ENCODE measurements at places on chromosomes 1 and 21.

DNA sequence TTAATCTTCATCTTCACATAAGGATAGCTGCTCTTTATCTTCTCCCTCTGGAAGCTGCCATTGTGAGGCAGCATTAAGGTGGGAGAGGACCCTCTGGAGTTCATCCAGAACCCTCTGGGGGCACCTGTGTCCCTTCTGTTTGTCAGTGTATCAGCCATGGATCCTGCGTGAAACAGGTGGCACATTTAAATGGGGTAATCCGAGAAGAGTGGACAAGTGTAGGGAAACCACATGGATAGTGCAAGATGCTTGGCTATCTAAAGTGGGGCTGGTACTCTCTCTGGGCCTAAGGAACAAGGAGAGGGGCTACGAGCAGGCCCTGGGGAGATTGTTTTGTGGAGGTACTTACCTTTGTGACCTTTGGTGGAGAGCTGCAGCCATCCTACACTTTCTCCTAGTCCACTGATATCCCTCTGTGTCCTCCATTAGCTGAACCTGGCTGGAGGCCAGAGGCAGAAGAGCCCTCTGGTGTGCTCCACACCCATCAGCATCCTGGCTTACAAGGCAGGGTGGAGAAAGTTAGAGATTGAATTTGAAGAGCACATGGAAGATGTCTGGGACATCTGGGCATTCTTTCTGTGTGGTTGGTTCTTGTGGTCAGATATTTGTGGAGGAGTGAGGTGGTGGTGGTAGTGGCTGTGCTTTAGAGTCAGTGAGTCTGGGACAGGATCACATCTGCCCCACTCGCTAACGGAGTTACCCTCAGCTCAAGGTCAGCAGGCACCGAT, 117.7 kb downstream of the FGGY start:
- DNase-seq, result no peak

GRCh38 chr1:19397217-19397945, 85.3 kb downstream of the SLC66A1 start:
- no peak for DNase-seq

GRCh38 chr1:61109158-61109557, 26.8 kb downstream of the NFIA start:
- no peak for DNase-seq

DNA sequence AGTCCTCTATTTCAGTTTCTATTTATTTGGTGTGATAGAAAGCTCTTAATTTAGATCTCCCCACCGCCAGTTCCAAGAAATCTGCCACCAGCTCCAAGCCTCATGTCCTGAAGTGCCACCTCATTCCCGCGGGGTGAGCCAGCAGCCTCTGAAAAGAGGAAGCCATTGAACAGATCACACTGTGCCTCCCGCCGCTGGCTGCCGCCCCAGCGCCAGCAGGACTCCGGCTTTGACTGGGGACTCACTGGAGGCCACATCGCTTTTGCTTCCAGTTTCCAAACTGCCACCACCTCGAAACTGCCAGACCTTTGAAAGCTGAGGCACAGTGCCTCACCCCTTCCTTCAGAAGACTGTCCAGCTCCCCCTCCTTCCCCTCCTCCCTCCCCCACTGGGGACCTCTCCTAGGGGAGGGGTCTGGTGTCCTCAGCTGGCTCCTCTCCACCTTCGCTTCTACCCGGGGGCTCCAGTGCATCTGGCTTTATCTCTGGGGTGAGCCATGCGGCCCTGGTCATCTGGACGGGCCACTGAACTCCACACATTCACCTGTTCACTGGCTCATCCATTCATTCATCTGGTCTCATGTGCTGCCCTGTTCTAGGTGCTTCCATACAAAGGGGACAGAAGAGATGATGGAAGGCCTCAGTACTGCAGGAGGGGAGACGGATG, 58.9 kb downstream of the VPS26C start:
- DNase-seq, result no peak

GRCh38 chr21:20425856-20426255, 572.4 kb upstream of the NCAM2 start:
- DNase-seq, result no peak

GRCh38 chr1:111739925-111740765, 950 bp upstream of the INKA2 start:
- DNase-seq, result no peak

DNA sequence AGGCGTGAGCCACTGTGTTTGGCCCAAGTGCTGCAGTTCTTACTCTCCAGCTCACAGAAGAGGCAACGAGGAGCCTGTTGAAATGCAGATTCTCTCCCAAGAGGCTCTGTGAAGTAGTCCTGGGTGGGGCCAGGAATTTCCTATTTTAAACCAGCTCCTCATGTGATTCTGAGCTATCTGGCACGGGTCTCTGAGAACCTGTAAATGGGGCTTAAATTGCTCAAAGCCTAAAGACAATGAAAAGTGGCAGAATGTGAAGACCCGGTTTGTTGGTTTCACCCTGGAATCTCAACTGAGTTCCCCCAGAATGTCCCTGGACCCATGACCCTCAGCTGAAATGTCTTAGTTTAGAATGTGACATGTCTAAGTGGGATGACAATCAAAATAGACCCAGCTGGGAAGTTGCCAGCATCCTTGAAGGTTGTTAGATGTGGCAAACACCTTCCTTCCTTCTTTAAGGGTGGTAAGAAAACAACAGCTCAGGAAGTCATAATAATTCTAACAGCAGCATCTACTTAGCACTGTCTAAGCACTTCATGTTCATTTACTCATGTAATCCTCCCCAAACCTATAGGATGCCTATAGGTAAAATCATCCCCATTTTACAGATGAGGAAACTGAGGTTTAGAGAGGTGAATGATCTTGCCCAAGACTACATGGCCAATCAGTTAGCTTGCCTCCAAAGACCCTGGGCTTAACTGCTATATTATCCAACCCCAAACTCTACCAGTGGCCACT, 20.9 kb upstream of the ATP5PO start:
- no peak for DNase-seq

- no peak for DNase-seq
These were observed 477.1 kb upstream of the NR5A2 start for GRCh38 chr1:199550199-199551065.

GRCh38 chr21:38753114-38753513, 52.6 kb upstream of the ETS2 start:
- no peak for DNase-seq

- DNase-seq, result no peak
These were observed 180.7 kb downstream of the TRABD2B start for GRCh38 chr1:47816325-47817071.

DNA sequence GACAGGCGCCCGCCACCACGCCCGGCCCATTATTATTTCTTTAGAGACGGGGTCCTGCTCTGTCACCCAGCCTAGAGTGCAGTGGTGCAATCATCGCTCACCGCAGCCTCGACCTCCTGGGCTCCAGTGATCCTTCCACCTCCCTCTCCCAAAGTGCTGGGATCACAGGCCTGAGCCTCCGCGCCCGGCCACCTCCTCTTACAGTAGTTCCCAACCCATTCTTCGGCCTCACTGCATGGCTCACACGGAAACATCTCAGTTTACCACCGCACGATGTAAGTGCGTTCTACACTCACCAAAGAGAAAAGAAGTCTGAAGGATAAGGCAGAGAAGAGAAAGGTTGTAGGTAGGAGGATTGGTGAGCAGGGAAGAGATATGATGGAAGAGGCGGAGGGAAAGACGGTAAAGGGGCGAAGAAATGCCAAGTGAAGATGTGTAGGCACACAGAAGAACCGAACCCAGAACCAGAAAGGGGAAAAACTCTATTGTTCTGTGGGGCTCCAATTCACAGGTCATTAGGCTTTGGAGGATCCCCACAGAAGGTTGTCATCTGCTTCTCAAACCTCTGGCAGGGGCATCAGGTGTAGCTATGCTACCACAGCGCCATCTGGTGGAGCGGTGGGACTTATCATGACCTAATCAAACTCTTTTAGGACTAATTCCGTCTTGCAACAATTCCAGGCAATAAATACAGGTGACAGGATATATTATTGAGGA, 504.2 kb downstream of the SMYD3 start:
- peak; percentile 10 for DNase-seq

Measured in NCI-H187 treated with DMSO at 0.1 percent for 48 hours (cell line).